Vagina (tissue), 2 donors: ENCODE measurements at places on chromosomes 1 and 21. TPM values are rescaled to one million over a fixed set of nuclear protein-coding genes. Genes with fewer than 3 reads are reported as not detected.

Gene GOLT1A
- total RNA-seq: not detected

Gene WNT9A
- total RNA-seq: 2.9 TPM

DNA sequence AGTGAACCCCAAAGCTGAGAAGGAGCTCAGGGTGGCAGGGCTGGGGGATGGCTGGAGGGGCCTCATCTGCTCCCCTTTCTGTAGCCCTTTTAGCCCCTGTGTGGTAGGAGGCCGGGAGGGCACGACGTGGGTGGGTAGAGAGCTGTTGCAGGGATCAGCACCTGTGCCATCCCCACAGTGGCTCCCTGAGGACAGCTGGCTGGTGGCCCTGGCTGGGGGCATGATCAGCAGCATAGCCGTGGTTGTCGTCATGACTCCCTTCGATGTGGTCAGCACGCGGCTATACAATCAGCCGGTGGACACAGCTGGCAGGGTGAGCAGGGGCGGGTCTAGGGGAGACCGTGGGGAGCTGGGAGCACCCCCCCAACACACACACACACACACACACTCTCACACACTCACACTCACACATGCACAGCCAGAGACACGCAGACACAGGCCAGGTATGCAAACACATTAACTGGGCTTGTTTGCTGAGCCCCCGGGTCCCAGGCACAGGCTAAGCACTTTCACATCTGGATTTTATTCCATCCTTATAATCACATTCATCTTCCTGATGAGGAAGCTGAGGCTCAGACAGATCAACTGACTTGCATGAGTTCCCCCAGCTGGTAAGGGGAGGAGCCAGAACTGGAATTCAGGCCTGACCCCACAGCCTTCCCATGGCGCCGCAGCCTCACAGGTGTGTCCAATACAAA is 2.5 kb downstream of the SLC25A34 start:
- no peak overlapping the region for H3K27ac ChIP-seq
- H3K27me3 ChIP-seq: no peaks in the 10 kb centered on the region
- no peak overlapping the region for H3K4me3 ChIP-seq
- H3K36me3 ChIP-seq: peaks cover 10% of the 10 kb centered on the region

DNA sequence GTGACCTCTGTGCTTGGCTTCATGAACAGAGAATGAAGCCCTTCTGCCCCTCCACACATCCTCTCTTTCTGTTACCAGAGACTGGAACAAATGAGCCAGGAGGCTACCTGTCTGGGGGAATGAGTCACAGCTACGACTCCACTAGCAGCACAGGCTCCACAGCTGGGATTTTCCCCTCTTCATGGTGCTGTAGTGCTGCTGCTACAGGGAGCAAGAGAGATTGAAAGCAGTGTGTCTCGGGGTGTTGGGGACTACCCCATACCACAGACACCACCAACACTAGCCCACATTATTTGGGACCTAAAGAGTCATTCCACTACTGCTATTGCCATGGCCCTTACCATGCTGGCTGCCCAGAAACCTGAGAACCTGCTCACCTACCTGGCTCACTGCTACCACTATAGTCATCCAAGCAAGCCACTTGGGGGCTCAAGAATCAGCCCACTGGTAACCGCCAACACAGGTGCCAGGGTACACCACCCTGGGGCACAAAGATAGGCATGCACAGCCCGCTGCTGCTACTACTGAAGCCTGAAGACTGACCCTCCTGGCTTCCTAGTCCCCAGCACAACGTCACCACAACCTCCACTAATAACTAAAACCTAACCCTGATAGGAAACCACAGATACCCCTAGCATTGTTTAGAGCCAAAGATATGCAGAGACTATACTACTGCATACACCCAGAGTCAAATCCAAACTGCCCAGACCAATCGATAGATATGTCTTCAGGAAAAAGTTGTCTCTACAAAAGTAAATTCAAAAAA is 17.7 kb downstream of the CD1E start:
- no peaks in the 10 kb centered on the region for H3K4me1 ChIP-seq
- no peaks in the 10 kb centered on the region for H3K27me3 ChIP-seq
- no peak overlapping the region for H3K4me3 ChIP-seq
- DNase-seq: no peak
- H3K27ac ChIP-seq: no peak overlapping the region

DNA sequence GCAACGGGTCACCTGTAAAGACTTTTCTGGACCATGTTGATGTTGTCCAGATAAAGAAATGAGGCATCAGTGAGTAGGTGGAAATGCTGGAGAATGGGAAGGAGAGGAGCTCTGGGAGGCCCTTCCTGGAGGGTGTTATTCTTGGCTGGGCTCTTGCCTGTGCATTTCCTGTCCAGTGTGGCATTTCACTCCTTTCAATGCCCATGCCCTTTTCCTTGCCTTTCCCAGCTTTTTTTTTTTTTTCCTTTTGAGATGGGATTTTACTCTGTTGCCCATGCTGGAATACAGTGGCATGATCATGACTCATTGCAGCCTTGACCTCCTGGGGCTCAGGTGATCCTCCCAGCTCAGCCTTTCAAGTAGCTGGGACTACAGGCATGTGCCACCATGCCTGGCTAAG is 11.8 kb downstream of the NOS1AP start:
- no peak overlapping the region for H3K4me3 ChIP-seq
- DNase-seq: no peak
- no peaks in the 10 kb centered on the region for H3K4me1 ChIP-seq
- H3K36me3 ChIP-seq: no peaks in the 10 kb centered on the region
